ENCODE measurements at places on chromosomes 7 and 10.

DNA sequence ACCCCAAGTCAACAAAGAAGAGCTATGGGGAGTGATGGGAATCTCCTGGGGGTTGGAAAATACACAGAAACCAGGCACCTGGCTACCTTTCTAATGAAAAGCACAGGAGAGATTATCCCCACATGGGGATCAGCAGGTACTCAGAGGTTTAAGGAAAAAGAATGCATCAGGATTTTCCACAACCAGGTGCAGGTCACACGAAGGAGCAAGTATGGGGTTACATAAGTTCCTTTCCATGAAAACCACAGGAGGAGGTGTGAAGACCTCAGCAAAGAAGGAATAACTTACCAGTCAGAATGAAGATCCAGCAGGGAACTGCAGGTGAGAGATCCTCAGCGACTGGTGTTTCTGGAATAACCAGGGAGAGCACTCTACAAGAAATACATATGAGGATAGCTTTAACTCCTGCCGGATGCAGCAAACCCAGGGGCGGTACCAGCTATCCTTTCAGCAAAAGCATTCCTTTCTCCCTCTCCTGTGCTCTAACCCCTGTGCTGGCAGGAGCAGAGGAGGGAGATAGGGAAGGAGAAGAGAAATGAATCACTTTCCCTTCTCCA lies 116.7 kb upstream of the TMEM106B start:
- no peak overlapping the region for H3K27ac ChIP-seq
- H3K4me1 ChIP-seq: no peaks in the 10 kb centered on the region
- H3K4me3 ChIP-seq: no peak overlapping the region
- DNase-seq: no peak

DNA sequence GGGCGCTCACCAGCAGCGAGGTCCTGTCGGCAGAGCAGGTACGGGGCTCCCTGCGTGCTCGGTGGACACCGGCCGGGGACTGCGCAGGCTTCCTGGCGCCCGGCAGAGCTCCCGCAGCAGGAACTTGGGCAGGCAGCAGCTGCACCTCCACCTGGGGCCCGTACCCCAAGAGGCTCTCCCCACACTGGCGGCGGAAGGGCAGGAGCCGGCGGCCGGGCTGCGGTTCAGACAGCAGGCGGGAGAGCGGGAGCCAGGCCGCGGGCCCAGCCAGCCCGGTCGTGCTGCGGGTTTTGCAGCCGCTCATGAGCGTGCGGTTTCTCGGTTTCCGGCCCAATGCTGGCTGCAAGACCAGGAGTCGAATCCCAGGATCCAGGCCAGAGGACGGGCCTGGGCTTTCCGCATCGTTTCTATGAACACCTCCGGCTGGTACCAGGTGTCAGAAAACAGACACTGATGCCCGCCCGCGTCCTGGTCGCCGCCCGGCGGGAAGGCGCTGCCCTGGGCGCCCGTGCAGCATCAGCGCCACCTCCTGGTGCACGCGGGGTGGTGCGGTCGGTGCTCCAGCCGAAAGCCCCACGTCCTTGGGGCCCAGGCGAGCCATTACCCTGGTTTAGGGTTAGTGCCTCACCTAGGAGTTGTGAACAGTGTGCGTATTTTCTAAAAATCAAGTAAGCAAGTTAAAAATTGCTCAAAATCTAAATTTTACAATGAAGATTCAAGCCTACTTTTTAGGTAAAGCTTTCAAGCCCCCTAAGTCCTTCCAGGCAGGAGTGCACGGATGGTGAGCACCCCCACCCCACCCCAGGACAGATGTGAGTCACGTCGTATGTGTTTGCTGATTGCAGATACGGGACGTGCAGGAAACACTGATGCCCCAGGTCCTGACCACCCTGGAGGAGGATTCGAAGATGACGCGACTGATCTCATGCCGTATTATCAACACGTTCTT lies 47.4 kb upstream of the PRKAR1B start:
- H3K4me1 ChIP-seq: no peaks in the 10 kb centered on the region
- no peaks in the 10 kb centered on the region for H3K27me3 ChIP-seq
- H3K4me3 ChIP-seq: no peak overlapping the region
- peaks cover 17% of the 10 kb centered on the region for H3K36me3 ChIP-seq

DNA sequence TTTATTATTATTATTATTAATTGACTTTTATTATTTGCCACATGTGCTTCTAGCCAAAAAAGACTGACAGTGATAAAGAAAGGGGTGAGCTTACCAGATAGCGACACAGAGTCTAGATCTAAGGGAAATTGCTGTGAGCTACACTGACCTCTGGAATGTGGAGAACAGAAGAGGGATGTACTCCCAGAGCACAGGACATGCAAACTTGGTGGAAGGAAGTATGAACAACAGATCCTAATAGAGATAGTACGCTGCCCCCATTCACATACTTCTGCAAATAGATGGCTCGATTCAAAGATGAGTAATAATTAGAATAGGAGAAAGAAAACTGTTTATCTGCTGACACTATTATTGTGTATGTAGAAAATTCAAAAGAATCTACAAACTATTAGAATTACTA lies 109.3 kb upstream of the HPS1 start:
- no peak overlapping the region for H3K27ac ChIP-seq
- H3K4me3 ChIP-seq: no peak overlapping the region
- H3K27me3 ChIP-seq: peaks cover 8% of the 10 kb centered on the region
- no peak for DNase-seq

GRCh38 chr7:70553364-70553763 lies 578.6 kb upstream of the GALNT17 start:
- no peak overlapping the region for H3K27ac ChIP-seq
- no peaks in the 10 kb centered on the region for H3K36me3 ChIP-seq
- no peak overlapping the region for H3K4me3 ChIP-seq
- DNase-seq: no peak
- peaks cover 2% of the 10 kb centered on the region for H3K27me3 ChIP-seq

DNA sequence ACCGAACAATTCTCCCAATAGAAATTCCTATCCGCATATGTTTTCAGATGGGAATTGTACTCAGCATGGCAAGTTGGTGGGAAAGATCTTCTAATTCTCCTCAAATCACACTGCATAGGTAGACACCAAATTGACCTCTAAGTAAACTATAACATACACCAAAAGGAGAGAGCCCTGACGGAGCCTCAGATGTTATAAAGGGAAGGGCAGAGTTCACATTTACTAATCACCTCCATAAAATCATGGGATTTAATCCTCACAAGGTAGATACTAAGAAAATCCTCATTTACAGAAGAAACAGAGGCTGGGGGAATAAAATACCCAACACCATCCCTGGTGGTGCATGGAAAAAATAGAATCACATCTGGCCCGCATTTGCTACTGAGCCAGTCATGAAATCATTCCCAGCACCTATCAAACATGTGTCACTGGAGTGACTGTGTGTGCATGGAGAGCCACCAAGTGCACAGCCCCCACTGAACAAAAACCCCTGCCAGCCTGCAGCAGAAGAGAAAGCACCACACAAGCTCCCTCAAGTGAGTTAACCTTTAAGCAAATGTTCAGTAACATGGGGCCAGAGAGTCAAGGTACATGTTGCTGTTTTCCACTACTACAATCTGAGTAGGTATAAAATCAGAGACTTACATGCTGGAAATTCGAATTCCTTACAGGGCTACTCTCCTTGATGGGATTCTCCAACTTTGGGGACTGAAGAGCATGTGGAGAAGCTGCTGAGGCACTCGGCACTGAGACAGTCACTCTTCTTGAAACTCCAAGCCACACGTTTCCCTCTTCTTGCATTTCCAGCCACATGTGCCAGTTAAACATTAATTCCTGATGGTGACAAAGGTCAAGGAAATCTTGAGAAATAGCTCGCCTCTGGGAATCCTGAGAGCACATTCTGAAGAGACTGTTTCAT lies at the start of gene DDC:
TSS of gene DDC (minus strand) at position 766 of the 919 bp plus-strand sequence. CDS start 21,320 bp downstream, outside the sequence.
- H3K4me1 ChIP-seq: no peaks in the 10 kb centered on the region
- no peak within 1 kb of the TSS for H3K27ac ChIP-seq
- H3K36me3 ChIP-seq: no peaks in the 10 kb centered on the region
- H3K27me3 ChIP-seq: peaks cover 8% of the 10 kb centered on the region
- no peak for DNase-seq

DNA sequence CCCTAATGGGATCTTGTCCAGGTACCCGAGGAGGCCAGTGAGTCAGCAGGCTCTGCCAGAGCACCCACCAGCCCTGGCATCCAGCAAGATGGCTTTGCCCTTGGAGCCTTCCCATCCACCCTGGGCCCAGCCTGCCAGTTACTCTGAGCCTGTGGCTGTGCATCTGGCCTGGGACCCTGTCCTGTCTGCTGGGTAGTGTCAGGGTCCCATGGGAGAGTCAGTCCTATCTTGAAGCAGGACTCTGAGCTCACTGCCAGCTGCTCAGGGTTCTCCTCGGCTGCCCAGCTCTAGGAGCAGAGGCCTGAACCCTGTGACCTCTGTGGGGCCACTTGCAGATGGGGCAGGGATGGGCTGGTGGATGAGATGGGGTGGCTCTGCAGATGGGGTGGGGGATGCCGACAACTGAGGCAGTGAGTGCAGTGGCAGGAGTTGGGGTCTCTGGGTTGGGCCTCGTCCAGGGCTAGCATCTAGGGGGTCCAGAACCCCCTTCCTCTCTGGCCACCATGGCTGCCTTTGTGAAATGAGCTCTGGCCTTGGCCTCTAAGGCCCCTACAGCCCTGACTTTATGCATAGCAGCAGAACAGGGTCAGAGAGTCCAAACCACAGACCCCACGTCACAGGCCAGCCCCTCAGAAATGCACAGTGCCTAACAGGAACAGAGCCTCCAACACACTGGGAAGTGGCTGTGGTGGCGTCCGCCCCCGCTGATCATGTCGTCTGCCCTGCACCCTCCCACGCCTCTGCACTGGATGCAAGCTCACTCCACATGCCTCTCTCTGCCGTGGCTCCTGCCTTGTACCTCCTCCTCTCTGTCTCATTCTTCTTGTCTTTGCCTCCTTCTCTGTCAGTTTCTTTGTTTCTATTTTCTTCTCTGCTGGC lies 88.1 kb upstream of the RET start:
- H3K4me3 ChIP-seq: no peak overlapping the region
- peaks cover 5% of the 10 kb centered on the region for H3K4me1 ChIP-seq
- no peaks in the 10 kb centered on the region for H3K36me3 ChIP-seq
- no peaks in the 10 kb centered on the region for H3K27me3 ChIP-seq
- peak; percentile 48 for DNase-seq
- H3K27ac ChIP-seq: no peak overlapping the region

DNA sequence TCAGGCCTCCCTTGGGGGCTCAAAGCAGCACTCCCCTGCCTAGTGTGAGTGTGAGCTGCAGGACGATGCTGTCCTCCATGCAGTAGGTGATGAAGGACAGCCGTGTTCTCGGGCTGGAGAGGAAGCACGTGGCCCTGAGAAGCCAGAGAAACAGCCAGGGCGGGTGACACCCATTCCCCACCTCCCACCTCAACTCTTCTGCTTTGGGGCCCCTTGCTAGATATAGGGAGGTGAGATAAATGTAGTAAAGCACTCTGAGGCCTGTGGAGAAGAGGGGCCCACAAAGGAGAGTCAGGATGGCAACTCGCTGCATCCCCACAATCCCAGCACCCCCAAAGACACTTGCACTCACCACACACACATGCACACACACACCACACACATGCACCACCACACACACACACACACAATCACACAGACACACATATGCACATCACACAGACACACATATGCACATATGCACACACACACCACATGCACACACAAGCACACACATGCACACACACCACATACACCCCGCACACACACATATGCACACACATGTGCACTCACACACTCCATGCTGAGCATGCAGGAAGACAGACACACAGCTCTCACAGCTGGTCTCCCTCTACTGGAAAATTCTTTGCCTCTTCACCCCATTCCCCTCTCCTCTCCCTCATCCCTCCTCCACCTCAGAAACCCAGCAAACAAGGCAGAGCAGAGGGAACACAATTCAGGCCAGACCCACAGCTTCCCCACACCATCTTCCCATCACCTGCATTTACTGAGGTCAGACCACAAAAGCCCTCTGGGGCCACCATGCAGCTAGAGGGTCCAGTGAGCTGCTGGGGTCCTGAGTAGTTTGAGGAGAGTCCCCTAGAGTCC lies 30.5 kb downstream of the ANXA8 start:
- no peak overlapping the region for H3K4me3 ChIP-seq
- DNase-seq: no peak
- H3K27ac ChIP-seq: no peak overlapping the region
- peaks cover 8% of the 10 kb centered on the region for H3K4me1 ChIP-seq

GRCh38 chr7:34501156-34501555 lies 156.9 kb upstream of the NPSR1 start:
- DNase-seq: no peak
- H3K4me3 ChIP-seq: no peak overlapping the region
- H3K4me1 ChIP-seq: no peaks in the 10 kb centered on the region
- H3K27ac ChIP-seq: no peak overlapping the region
- H3K36me3 ChIP-seq: no peaks in the 10 kb centered on the region

Data from activated CD4-positive, alpha-beta T cell treated with anti-CD3 and anti-CD28 coated beads for 36 hours (primary cell).